Type B pancreatic cell (in vitro differentiated cells): ENCODE measurements at places on chromosomes 7 and 10. TPM values are rescaled to one million over a fixed set of nuclear protein-coding genes. Genes with fewer than 3 reads are reported as not detected.

NXPH1 gene
- 0.29 and 0.33 TPM in 2 replicates for total RNA-seq

MKX gene
- 0.29 and 0.36 TPM in 2 replicates for total RNA-seq

AGR2 gene
- 116 and 179 TPM in 2 replicates for total RNA-seq

WNT8B gene
- total RNA-seq, result 0.29 and 0.68 TPM in 2 replicates

MGAM2 gene
- total RNA-seq, result 5.9 and 9.7 TPM in 2 replicates

LIPN gene
- total RNA-seq, result 0.24 and 1.5 TPM in 2 replicates

RAB19 gene
- total RNA-seq, result 2.2 and 3.3 TPM in 2 replicates

BEND7 gene
- total RNA-seq, result 14.1 and 16.4 TPM in 2 replicates

CLRN3 gene
- total RNA-seq, result 2.2 and 6.6 TPM in 2 replicates

CNNM1 gene
- 1.7 and 2.0 TPM in 2 replicates for total RNA-seq

PTN gene
- total RNA-seq, result 16.2 and 271 TPM in 2 replicates

SRRM3 gene
- total RNA-seq, result 4.0 and 8.4 TPM in 2 replicates

ABCC2 gene
- total RNA-seq, result 11.0 and 64.0 TPM in 2 replicates

SLC26A5 gene
- not detected in 2 replicates for total RNA-seq

MLXIPL gene
- total RNA-seq, result 27.8 and 35.6 TPM in 2 replicates

- DNase-seq, result no peak
These were observed 36.2 kb upstream of the PITRM1 start for GRCh38 chr10:3208481-3209406.

DNA sequence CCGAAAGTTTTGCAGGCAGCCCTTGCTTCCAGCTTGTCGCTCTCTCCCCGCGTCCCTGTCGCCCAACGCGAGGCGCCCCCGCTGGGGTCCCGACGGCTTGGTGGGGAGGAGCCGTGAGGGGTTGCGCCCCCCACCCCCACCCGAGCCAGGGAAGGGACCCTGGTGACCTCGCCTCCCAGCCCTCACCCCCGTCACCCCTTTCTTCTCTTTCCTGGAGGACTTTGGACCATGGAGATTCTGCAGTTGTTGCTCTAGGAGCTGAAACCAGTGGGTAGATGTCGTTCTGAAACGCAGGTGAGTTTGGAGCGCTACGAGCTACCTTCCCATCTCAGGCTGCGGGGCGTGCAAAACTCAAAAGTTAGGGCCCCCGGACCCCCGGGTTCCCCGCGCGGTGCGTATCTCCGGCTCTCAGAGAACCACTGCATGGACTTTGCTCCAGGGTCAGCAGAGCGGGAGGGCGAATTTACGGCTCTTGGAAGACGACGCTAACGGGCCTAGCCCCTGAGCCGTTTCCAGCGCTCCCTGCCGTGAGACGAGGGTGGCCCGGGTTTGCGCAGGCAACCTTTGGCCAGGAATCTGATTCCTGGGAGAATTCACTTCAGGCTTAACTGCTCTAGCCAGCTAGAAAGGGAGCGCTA, 684 bp upstream of the ATXN7L1 start:
- DNase-seq, result no peak

DNA sequence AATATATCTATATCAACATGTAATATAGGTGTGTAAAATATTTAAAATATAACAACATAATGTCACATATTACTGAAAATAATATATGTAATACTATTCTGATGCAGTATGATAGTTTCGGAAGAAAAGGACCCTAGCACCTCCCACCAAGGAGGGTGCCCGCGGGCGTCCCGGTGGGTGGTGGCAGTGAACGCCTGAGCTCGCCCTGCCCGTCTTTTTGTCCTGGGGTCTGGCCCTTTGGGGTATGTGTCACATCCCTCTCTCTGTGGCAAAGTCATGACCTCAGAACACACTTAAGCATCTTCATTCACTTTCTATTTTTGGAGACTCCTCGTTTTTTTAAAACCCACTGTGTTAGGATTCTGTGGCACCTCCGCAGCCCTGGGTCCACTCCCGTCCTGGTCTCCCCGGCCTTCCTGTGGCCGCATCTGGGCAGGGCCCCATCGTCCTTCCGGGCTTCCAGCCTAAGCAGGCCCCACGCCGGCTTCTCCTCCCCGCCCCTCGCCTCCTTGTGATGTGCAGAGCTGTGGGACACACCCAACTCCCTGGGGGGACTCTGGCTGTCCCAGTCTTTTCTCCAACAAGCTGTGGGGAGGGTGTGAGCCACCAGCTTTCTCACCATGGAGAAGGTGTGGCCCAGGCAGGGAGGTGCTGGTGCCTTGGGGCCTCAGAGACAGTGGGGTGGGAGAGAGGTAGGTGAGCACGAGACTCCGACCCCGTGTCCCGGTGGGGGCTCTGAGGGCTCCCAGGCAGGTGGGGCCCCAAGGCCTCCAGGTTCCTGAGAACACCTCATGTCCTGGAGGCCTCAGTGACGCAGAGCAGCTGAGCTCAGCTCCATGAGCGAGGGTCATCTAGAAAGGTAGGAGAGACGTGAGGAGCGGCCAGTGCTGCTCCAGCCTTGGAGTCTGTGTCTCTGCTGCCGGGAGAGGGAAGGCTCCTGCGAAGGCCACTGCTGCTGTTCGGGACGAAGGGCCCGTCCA, 16.5 kb downstream of the PWWP2B start:
- no peak for DNase-seq

- no peak for DNase-seq
These were observed 262.8 kb upstream of the AOAH start for GRCh38 chr7:36986948-36987724.

DNA sequence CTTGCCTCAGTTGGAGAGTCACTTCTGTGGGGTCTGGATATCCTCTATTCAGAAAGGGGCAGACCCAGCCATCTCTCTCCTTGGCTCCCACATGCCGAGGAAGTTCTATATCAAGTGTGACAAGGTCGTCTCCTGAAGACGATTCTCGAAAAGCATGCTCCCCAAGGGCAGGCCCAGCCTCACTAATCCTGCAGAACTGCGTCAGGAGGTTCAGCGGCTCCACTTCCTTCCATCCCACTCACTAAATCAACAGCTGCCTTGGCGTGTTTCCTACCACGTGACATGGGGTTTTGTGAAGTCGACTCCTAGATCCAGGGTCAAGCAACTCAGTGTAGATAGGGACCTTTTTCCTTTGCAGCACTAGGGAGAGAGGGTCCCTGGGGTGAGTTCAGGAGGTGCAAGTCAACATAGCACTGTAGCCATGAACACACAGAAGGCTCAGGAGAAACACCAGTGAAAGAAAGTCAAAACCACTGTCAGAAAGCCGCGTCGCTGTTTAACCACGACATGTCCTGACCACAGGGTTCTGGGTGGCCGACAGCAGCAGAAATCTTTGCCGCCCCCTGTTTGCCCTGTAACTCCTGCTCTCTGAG, 156.4 kb downstream of the PRPF18 start:
- no peak for DNase-seq

DNA sequence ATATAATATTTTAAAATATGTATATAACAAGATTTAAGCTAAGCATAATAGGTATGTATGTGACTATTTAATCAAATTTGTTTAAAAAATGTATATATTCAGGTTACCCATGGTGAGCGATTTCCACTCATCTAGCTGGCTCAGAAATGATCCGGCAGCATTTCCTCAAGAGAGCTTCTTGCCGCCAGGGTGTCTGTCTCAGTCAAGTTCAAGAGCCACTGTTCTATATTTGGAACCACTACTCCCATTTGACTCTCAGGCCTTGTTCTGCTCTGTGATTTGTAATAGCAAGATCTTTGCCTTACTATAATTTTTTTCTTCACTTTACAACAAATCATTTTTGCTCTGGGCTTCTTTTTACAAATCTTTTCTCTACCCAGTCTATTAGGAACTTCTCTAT, 48.7 kb upstream of the CNTNAP2 start:
- DNase-seq, result no peak

- DNase-seq, result no peak
These were observed 144.1 kb downstream of the PIP4K2A start for GRCh38 chr10:22570234-22570633.

DNA sequence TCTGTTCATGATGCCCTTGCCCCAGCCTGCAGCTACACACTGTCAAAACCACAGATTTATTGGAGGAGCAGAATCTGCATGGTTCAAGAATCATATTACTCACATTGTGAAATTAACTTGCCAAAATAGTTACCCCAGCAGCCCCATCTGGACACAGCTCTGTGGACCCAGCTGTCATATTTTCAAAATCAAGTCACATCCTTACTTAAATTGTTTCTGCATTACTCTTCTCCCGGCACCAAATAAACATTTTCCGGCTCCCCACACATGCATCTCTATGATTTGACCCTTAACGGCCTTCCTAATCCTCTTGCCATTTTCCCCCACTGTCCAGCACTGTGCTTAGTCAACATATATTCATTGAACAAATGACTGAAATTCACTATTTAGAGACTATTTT, 43.8 kb upstream of the GPR26 start:
- no peak for DNase-seq

GRCh38 chr10:46050941-46051623, 5.0 kb upstream of the MSMB start:
- DNase-seq, result no peak

DNA sequence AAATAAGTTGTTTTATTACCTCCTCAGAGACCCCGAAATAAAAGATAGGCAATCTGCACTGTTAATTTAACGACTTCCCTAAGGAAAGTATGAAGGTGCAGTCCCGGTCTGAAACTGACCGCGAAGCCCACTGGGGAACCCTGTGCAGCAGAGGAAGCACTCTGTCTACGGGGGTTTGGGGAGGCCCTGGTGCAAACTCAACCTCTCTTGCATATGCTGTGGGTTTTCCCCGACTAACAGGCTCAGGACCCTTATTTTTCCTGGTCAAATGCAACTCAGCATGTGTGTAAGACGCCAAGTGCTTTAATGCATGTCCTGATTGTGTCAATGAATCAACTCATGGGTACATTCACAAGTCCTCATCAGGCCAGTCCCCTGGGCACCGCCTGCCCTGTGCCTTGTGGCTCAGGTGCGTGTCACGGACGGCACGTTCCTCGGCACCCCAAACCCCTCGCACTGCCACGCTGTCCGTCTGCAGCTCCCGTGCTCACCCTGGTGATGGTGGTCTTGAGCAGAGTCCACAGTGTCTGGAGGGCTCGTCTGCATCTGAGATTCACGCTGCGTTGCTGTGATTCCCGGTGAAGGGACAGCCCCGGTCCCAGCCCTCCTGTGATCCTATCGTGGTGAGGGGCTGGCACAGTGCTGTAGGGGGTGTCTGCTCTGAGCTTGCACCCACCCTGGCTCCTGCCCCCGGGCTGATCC, 33.8 kb downstream of the JAKMIP3 start:
- DNase-seq, result peak; percentile 54

DNA sequence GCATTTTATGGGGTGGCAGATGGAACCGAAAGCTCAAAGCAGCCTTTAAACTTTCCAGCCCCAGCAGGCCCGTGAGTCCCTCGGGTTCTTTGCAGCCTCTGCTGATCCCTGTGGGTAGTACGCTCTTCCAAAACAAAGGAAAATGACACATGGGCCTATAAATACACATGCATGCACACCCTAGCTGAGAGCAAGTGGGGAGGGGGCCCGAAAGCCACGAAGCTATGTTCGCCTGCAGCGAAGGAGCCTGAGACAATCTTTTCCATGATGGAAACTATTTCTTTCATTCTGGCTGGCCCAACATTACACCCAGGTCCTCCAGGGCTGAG, 32.2 kb downstream of the CALML5 start:
- DNase-seq, result no peak

GRCh38 chr7:6317797-6318438, 45.5 kb upstream of the CYTH3 start:
- no peak for DNase-seq

GRCh38 chr7:767941-768731, 41.1 kb upstream of the PRKAR1B start:
- DNase-seq, result no peak

- no peak for DNase-seq
These were observed 66.3 kb upstream of the SH2B2 start for GRCh38 chr7:102220229-102220850.

DNA sequence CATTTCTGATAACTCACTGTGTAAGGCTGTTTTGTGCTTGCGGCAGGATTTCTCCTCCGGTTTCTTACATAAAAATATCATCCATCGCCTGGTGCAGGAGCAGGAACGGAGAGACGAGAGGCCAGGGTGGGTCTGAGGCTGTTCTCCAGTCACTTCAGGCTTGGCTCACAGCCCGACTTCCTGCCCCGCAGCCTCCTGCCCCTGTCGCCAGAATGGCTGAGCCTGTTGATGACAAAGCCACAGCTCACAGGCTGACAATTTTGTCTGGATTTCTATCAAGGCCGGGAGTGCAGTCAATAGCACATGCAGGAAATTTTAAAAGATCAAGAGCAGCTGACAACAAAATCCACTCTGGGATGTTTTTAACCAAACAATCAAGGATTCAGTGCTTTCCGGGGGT, 229.7 kb upstream of the ZNF32 start:
- no peak for DNase-seq

GRCh38 chr10:75305675-75306074, 69.9 kb upstream of the COMTD1 start:
- no peak for DNase-seq

DNA sequence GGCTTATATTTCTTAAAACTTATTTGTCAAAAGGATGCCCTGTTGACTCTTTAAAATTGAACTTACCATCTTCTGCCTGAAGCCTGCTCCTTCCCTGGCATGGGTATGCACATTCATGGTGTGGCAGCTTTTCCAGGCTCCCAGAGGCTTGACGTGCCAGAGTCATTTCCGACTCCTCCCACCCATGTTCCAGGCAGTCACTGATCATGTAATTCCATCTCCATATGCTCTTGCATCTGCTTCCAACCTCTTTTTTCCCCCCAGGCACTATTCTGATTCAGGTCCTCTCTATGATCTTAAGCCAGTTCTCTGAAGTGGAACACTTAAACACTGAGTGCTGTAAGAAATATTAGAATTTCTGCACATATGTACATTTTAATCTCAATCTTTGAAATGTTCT, 82.2 kb downstream of the CFAP58 start:
- no peak for DNase-seq

DNA sequence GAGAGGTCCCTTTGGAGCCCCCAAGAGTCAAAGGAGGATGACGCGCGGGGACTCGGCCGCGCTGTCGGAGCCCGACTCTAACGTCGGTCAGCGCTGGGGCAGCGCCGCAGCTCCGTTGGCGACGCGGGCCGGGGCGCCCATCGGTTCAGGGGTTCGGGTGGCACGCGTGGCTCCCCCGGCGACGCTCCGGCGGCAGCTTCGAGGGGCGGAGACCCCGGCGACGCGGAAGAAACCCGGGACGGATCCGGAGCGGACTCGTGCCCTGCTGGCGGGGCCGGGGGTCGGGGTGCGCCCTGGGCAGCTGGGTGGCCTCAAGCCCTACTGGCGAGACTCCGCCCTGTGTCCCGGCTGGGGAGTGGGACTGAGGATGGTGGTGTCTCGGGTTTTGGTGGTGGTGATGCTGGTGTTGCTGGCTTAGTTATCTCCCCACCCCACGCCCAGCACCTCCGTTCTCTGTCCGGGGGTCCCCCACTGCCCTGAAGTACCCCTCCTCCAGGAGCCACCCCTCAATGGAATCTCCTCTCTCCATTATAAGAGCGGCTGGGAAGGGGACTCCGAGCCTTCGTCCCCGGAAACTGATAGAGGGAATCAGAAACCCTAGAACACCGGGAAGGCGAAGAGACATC, at the start of gene NAT16:
Gene NAT16, minus strand, starts transcription at position 164 of the 626 bp plus-strand sequence. CDS start 5,486 bp downstream, outside the sequence.
- no peak for DNase-seq

GRCh38 chr10:126013489-126014281, 117.3 kb downstream of the FANK1 start:
- no peak for DNase-seq

GRCh38 chr10:112799726-112800510, 150.1 kb upstream of the TCF7L2 start:
- DNase-seq, result no peak
